Stimulated activated CD8-positive, alpha-beta memory T cell treated with anti-CD3 and anti-CD28 coated beads, Interleukin-7, amount 100 ng/mL, for 1 hour (primary cell): ENCODE measurements at places on chromosomes 1 and 21.

DNA sequence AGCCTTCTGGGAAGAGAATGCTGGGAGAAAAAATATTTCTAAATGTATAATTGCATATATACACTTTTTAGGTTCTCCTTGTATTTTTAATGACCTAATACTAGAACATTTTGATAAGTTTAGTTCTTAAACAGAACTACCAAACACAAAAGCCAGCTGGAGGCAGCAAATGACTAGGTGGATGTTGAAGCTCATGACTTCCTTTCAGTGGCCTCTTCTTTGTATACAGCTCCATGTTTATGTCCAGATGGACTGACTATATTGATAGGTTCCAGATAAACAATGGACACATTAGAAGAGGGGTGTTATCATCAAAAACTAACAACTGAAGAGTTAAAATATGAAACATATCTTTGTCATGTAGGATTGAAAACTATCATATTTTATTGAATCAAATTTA lies 52.5 kb downstream of the LRRC8D start:
- DNase-seq = no peak

- no peak for DNase-seq
Observed at GRCh38 chr1:34131396-34132160, 33.5 kb downstream of the CSMD2 start.

GRCh38 chr1:56517404-56518130 lies 61.8 kb downstream of the PLPP3 start:
- DNase-seq = no peak

DNA sequence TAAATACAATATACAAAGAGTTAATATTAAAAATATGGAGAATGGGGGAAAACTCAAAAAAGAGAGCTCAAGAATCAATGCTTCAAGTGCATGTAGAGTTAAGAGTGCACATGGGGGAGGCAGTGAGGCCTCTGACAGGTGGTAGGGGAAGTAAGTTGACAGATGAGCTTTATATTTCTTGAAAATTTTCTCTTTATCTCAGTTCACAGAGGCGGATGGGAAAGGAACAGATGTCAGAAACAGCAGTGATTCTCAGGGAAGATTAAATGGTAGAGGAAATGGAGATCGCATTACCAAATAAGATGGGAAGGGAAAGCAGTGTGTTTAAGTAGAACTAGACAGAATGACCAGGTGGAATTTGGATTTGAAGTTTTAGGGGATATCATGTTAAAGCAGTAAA lies 200.1 kb upstream of the C1orf105 start:
- DNase-seq = no peak

DNA sequence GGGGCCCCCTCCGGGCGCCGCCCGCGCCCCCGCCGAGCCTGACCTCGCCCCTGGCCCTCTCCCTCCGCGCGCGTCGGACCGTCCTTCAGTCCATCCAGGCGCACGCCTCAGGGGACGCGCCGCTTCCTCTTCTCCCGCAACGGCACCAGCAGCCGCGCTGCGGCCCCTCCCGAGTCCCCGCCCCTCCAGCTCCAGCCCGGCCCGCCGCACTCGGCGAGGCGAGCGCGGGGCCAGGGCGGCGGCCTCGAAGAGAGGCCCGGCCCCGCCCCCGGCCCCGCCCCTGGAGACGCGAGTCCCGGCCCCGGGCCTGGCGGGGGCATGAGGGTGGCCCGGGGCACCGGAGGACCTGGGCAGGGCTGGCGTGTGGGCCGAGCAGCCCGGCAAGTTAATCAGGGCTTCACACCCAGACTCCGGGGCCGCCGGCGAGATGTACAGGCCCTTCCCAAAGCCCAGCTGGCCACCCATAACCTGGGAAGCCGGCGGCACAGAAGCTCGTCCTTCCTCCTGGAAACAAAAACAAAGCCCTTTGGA lies at the start of gene IGSF3:
Gene IGSF3 (minus strand): TSS at position 159 of the 531 bp plus-strand sequence. CDS start 1,407 bp downstream, outside the sequence.
- DNase-seq = no peak

- DNase-seq = no peak
Observed at GRCh38 chr1:224632921-224633321, 16.8 kb downstream of the CNIH3 start.

GRCh38 chr1:157219182-157219581 lies 81.0 kb upstream of the ETV3 start:
- DNase-seq = no peak

DNA sequence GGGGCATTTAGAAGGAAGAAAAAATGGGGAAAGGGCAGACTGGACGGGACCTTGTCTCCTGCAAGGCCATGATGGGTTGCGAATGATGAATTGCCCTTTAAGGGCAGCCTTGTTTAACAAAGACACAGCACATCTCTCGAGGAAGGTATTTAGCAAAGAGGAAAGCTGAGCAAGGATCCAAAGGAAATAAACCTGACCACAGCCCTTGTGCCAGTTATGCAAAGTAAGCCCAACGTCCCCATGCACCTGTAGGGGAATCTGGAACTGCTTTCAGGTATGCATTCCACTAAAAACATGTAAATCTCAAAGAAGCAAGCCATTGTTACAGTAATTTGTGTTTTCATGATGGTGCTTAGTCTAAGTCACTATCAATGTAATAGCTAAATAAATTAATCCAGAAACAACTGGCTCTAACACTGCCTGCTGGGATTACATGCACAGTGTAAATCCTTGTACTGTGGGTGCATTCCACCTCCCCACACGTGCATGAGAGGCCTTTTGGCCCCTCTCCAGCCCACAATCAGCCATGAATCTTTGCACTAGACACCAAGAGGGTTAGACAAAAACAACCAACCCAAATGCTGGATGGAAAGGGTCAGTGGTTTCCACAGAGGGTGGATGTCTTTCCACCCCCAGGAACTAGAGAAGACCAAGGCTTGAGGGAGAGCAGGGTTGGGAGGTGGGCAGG lies 228.8 kb upstream of the KAZN start:
- DNase-seq = no peak

- DNase-seq = no peak
Observed at GRCh38 chr1:53536606-53537005, 77.4 kb downstream of the DMRTB1 start.

DNA sequence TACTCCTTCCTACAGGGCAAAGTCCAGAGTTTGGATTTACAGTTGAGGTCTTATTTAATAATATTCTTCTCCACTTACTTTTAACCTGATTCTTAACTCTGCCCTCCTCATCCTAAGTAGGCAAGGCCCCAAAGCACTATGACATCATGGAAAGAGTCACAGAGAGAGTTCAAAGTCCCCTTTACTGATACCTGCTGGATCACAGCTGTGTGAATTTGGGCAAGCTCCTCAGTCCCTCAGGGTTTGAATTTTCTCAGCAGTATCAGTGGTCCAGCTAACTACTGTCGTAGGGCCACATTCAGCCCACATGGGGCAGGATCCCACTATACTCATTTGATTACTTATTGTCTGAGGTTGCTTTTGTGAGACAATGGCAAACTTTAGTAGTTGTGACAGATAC lies 16.0 kb downstream of the TYW3 start:
- no peak for DNase-seq

DNA sequence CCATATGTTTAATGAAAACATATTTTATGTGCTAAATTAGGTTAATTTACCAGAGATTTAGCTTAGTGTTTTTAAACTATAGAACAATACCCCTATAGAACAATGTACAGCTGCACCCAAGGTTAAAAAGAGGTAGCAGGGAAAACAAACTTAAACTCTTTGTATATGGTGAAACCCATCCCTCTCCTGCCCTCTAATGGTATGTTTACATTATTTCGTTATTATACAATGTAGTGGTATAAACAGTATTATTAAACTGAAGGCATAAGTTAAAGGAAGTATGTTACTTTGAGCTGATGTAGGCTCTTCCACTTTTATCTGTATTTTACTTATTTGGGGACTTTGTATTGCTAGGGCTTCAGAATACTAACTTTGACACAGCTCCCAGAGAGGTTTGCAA lies 16.7 kb upstream of the ZYG11A start:
- no peak for DNase-seq

DNA sequence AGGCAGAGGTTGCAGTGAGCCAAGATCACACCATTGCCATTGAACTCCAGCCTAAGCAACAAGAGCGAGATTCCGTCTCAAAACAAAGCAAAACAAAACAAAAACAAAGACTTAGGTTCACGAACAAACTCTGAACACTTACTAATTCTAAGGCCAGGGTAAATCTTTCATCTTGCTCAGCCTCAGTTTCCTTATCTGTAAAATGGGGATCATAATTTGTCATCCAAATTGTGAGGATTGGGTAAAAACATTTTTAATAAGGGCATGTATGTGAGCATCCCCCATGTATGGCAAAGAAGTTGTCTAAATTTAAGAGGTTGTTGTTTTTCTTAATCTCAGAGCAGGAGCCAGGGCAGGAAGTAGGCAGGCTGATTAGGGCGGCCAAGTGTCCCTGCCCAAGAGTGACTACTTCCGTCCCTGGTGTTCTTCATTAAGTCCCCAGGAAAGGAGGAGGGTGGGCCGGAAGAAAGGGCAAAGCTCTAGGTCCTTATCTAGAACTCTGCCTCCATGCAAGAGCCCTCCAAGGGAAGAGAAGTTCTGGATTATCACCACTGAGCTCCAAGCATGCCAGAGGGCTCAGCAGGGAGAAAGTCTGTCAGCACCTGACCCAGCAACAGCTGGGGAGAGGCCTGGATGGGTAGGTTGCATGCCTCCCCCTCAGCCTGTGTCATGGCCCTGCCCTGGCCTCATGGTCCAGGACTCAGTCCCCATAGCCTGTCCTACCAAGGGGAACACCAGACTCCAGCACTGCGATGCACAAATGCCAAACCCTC lies 49.9 kb upstream of the CLIC4 start:
- DNase-seq = no peak

DNA sequence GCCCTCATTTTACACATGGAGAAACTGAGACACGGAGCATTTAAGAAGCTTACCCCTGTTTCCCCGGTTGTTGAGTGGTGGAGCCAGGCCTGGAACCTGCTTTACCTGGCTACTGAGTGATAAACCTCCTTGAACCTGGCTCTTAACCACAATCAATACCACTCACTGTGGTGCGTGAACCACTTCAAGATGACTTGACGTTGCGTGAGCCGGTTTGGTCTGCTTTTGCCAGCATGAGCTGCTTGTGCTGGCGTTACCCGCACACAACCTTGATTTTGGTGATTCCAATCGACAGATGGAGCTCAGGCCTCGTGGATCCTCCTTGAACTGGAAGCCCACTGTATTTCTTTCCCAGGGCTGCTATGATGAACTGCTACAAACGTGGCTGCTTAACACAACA lies 6.1 kb upstream of the TINAGL1 start:
- no peak for DNase-seq

- DNase-seq = no peak
Observed at GRCh38 chr1:157773493-157774350, 3.2 kb downstream of the FCRL2 start.
